ENCODE measurements at places on chromosomes 5 and 9.

DNA sequence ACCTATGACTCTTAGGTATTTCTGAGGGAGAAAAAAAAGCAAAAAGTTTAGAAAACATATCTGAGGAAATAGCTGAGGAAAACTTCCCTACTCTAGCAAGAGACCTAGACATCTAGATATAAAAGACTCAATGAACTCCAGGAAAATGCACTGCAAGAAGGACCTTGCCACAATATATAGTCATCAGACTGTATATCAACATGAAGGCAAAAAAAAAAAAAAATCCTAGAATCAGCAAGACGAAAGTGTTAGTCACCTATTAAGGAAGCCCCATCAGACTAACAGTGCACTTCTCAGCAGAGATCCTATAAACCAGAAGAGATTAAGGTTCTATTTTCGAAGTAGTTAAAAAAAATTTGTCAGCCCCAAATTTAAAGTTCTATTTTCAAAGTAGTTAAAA, 166.2 kb downstream of the TMEM38B start:
- no peak for DNase-seq

- no peak for DNase-seq
These were observed 173.9 kb downstream of the WDR70 start for GRCh38 chr5:37552770-37553719.

- DNase-seq: no peak
These were observed 300.8 kb downstream of the CDH9 start for GRCh38 chr5:26737348-26738265.

GRCh38 chr9:21295992-21296391, 9.1 kb downstream of the IFNA5 start:
- no peak for DNase-seq

DNA sequence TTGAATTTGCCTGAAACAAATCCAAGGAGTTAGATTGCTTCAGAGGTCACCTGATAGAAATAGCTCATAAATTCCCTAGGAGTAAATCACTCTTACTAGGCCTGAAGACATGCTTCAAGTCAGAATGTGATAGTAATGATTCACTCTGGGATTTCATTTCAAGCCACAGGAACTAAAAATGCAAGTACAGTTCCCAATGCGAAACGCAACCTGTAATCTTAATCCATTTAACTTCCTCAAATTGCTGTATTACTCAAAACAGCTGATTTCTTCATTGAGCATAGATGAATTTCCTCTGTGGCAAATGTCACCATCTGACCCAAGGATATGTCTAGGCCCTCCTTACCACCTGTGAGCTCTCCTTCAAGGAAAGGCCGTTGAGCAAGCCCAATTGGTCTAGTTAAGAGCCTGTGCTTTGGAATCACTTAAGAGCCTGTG, 32.1 kb upstream of the IL6ST start:
- DNase-seq: no peak

DNA sequence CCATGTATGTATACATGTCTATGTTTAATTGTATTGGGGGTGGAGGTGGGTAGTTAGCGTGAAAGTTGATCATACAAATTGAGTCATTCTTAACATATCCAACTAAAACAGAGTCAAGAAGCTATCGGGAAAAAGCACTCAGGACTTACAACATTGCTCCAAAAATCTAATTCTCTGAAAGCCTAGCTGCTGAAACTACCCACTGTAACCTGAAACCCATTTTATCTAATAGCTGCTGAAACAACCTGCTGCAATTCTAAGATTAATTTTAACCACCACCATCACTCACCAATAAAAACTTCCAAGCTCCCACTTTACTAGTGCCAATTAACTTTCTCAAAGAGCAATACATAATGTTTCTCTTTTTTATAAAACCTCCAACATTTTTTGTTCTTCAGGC, 32.2 kb downstream of the KCNV2 start:
- no peak for DNase-seq

DNA sequence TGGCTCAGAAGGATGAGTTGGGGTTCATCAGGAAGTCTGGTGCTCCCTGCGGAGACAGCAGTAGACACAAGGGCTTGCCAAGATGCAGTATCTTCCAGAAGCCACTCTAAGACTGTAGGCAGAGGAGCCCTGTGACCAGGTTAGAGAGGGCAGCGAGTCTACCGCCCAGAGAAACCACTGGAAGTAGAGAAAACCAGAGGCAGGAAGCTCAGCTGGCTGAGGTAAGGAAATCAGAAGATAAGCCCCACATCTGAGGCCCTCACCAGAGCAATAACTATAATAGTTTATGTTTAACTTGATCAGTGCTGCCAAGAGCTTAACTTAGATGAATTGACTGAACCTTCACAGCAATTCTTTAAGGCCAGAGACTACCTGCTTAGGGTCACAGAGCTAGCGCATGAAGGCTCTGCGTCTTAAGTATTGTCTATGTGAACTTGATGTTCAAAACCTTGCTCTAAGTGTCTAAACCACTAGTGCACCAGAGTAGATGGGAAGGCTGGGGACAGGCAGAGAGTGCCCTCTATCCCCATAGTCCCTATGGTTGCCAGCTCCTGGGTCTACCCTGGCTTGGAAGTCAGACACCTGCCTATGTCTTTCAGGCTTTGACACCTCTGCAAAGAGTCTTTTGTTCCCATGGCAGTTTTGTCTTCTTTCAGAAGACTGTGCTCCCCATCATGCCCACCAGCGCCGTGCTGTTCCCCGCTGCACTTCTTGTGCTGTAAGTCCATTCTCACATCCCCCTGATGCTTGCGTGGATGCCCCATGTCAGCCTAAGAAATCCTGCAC, 228.2 kb upstream of the KLF4 start:
- DNase-seq: no peak

DNA sequence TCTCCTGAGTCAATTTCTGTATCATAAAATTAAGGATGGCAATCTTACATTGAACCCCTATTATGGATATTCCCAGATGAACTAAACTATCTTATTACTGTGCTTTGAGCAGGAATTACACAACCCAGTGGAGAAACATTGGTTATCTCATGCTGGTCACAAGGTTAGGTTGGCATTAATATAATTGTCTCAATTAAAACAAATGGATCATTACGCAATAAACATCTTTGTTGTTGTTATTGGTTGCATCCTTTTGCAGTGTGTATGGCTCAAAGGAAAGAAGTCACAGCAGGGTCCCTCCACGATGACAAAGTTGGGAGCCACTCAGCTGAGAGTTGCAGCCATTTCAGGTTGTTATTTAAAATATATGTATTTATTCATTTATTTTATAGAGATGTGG, 297.0 kb upstream of the KLF4 start:
- DNase-seq: no peak

DNA sequence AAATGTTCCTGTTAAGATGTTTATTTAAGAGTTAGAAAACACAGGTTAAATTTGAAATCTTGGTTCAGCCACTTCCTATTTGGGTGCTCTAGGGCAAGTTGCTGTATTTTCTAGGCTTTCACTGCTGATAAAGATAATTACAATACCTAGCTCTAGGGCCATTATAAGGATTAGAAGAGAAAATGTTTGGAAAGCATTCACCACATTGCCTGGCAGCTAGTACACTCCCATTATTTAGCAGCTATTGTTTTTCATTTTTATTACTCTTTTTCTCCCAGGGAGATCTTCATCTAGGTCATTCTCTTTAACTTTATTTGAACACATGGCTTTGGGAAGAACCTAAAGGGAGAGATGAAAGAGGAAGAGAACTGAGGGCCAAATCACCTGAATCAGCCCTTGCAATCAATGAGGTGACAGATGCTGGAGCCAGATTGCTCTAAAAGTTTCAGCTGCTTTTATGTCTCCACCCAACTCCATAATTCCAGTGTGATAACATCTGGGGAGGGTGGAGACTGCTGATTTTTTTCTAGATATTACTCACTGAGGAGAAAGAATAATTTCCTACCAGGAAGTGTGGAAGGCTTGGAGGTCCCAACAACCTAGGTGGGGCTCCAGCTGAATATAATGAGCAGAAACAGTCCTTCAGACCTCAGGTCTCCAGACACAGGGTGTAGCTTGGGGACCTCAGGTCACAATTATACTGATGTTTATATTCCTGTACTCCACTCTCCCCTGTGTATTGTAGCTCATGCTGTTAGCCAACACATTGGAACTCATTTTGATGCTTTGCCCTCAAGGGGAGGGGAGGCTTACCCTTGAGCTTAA, 640.0 kb downstream of the RAB3C start:
- no peak for DNase-seq

- DNase-seq: no peak
These were observed 142.4 kb downstream of the MAPKAP1 start for GRCh38 chr9:125564631-125565030.

DNA sequence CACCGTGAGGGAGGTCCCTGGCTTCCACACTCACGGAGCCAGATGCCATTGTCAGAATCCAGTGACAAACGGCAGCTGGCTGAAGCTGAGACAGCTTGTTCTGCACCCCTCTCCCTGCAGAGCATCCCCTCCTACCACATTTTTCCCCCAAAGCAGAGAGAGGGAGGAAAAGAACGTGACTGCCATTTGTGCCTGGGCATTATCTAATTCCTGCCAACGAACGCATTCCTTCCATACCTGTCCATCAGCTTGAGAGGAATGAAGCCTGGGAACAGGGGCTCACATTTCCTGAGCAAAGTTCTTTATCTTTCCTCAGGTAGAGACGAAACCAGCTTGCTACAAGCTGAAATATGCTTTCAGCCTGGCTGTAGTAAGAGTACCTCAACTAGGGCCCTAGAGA, 175.4 kb downstream of the SLIT3 start:
- no peak for DNase-seq

- no peak for DNase-seq
These were observed 5.7 kb downstream of the RPP25L start for GRCh38 chr9:34606190-34606589.

DNA sequence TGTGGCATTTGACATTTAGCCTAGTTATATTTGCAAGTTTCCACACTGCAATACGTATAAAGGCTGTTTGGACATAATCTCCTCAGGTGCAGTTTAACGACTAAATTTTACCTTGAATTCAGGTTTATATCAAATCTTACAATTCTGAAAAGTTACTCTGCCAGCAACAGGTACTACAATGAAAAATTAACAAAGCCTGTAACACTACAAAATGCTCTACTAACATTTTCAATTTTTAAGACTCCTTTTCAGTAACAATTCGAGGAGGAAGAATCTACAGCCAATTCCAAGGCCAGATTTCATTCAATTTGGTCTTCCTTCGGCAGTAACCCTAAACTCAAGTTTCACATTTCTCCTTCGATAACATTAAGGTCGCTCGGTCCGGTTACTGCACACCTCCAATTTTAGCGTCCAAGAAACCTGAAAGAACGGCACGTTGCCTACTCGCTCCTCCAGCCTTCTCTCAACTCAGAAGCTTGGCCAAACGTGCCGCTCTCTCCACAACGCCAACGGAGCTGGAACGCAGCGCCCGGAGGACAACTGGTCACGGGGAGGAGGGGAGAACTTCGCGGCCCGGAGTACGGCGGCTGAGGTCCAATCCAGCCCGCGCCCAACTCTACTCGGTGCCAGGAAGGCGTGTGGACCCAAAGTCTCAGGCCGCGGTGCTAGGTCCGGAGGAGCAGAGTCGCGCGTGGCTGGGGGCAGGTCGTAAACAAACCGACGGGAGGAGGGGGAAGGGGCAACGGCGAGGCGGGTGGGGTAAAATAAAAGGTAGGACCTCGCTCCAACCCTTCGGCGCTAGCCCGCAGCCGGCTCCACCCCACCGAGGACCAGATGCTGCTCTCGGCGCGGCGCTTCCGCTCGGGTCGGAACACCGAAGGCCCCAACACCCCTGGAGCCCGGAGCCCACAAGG, 681 bp downstream of the FNIP1 start:
- peak; percentile 21 for DNase-seq

- DNase-seq: no peak
These were observed 338.9 kb downstream of the ZSWIM6 start for GRCh38 chr5:61670941-61671340.

GRCh38 chr5:172007175-172008110, 1.0 kb upstream of the FBXW11 start:
- no peak for DNase-seq

GRCh38 chr5:50887889-50888633, 221.6 kb downstream of the PARP8 start:
- no peak for DNase-seq

GRCh38 chr9:123551734-123552133, 195.7 kb downstream of the CRB2 start:
- no peak for DNase-seq

DNA sequence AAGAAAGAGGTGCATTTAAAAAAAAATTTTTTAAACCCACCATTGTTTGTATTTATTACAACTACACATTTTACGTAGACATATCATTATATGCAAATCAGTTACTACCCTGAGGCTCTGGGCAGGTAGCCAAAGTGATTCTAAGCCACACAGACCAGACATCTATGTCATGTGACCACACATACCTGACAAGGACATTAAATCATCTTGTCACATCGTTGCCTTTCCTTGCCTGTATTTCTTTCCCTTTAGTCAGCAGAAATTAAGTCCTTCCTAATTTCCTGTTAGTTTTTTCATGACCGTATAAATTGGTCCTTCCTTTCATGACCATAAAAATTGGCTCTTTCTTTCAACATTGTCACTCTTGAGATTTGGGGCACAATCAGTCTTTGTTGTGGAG, 134.2 kb upstream of the MARCHF11 start:
- DNase-seq: no peak

GRCh38 chr5:88556406-88556805, 287.8 kb upstream of the TMEM161B start:
- no peak for DNase-seq

DNA sequence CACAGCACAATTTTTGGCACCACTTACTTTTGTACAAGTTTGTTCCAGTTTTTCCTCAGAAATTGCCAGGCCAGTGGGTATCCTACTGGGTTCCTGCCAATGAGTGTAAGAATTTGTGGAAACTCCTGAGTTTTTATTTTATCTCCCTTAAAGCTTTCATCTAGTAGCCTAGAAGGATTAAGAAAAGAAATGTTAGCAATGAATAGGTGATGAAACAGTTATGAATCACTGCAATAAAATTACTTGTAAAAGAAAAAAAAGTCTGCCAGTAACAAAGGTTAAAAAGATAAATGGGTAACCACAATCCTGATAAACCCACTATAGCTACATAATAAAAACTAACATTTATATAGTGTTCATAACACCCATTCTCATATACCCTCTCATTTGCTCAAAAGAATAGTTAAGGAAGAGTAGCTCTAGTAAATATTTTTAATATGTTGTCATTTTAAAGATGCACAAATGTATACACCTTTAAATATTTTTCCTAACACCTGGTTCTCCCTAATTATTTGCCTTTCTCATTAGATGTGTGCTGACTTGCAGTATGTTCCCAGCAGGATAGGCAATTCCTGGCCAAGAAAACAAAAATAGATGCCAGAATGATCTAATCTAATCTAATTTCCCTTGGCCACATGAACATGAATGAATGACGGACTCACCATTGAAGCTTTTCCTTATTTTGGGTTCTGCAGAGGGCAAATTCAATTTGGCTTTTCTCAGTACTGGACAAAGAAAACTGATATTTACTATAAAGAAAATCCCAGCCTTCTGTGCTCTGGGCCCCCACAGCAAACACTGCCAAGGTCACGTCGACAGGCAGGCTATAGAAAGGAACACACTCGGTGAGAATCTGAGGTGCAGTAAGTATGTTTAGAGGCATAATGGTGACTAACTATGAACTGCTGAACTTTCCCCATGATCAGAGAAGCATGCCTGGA, 26.4 kb downstream of the ERAP1 start:
- DNase-seq: no peak

GRCh38 chr9:36974731-36975130, 59.3 kb downstream of the PAX5 start:
- no peak for DNase-seq
